ENCODE measurements at places on chromosomes 5 and 9. TPM values are rescaled to one million over a fixed set of nuclear protein-coding genes. Genes with fewer than 3 reads are reported as not detected.

The PCDHA5 gene
- not detected for polyA plus RNA-seq

The LOX gene
- polyA plus RNA-seq = 6.6 TPM

The VPS13A gene
- 6.6 TPM for polyA plus RNA-seq

The TMOD1 gene
- polyA plus RNA-seq = 102 TPM

The DMGDH gene
- 0.64 TPM for polyA plus RNA-seq

All from aorta (tissue), 5 donors.